ENCODE measurements at places on chromosomes 2 and 18.

DNA sequence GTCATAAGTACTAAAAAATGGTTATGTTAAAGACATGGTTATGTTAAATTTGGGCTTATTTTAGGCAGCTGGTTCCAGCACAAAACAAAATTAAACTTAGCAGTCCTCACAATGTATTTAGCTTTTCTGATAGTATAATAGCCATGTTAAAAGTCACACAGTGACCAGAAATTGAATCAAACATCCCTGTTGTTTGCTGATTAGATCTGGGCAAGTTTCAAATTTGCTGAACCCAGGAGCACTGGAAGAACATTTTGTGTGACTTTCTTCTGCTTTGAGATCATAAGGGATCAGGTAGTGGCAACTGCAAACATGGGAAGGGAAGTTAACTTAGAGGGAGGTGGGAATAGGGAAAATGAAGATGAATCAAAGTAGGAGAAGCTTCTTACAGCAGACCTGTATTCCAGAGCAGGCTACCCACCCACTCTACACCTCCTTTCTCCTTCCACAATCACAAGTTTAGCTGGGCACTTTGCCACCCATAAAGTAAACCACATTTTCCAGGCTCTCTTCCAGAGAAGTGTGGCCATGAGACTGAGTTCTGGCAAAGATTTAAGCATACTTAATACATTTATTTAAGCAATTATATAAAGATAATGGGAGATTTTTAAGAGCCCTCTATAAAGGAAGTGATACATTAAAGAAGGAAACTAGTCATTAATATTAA, 616.1 kb upstream of the LRATD1 start:
- peak; percentile 11 for DNase-seq

DNA sequence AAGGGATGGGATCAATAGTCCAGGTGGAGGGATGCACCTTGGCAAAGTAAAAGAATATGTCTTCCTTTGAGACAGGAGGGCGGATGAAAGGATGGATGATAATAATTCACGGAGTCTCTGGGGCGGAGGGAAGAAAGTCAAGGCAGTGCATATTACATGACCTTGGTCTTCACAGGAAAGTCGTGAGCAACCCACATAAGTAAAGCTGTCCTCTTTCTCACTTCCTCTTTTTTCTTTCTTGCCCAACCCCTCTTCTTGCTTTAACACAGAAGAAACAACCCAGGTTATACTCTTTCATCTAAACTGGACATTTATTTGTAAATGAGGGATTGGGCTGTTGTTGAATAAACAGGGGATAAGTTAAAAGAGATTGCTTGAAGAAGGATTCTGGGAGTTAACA, 168.7 kb upstream of the SKOR2 start:
- no peak for DNase-seq

DNA sequence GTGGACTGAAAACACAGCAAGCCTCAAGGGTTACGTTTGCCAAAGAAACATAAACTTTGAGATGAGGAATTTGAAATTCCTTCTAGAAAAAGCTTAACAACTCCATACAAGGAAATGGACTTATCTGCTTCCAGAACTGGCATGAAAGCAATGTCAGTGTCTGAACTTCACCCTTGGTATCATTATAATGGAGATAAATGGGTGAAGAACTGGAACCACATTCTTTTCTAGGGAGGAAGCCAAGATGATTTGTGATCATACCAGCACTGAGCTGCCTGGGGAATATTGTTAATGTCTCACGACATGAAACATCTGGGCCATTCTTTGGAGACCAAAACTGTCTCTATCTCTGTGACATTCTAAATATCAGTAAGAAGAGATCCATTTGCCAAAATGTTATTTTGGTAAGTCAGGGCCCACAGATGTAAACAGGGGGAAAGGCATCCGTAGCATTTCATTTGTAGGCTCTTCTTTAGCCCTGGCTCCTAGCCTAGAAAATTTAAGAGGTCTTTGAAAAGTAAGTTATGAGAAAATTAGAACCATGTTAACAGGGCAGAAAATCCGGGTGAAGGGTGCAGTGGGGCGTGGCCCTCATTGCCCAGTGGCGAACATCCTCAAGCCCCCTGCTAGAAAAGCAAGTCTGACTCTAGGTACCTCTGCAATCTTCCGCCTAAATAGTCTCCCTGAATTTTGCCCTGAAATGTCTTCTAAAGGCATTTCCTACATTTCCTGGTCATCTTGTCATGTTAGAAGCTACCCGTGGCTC, 295.3 kb upstream of the EPAS1 start:
- no peak for DNase-seq

DNA sequence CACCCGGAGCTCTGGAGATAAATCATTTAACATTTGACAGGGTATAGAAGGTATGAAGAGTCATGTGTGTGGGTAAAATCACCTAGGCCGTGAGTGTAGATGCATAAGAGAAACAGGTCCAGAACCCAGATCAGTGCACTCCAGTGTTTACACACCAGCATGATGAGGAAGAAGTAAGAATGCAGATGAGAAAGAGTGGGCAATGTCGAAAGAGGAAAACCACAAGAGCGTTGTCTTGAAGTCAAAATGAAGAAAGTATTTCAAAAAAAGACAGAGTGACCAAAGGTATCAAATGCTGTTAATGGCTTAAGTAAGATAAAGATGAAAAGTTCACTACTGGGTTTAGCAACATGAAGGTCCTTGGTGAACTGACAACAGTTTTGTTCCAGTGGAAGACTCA, 32.0 kb upstream of the PLB1 start:
- no peak for DNase-seq

- DNase-seq: no peak
Observed at GRCh38 chr2:230815088-230815487, 49.7 kb upstream of the ITM2C start.

DNA sequence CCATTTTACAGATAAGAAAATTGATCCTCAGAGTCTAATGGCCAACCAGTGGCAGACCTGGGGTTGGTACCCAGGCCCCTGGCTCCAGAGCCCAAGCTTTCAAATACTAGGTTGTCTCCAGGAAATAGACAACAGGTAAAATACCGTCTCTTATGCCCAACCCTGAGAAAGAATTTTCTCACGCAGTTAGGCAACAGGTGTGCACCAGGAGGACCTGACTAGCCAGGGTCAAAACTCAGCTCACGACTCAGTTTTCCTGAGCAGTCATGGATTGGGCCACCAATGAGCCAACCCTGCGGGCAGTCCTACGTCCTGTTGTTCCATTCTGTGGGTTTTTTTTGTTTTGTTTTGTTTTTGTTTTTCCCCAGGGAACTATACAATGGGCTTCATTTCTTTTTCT, 13.5 kb downstream of the TRIB2 start:
- no peak for DNase-seq
